Activated naive CD4-positive, alpha-beta T cell treated with anti-CD3 and anti-CD28 coated beads, Interleukin-2, amount 50 U/mL, for 72 hours (primary cell): ENCODE measurements at places on chromosomes 2 and 18.
A peak's percentile ranks its signal among the peaks of the same experiment; 100 is the strongest.

DNA sequence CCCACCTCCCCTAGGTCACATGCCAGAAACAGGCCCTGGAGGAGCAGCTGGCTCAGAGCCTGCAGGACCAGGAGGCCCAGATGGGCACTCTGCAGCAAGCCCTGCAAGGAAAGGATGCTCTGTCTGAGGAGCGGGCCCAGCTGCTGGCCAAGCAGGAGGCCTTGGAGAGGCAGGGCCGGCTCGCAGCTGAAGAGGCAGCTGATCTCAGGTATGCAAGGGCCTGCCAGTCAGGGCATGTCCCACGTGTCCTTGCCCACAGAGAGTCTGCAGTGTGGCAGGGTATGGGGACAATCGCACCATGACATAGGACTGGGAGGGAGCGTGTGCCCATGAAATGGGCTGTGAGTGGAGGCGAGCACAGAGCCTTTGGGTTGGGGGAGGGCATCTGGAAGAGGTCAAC lies 39.9 kb downstream of the CROCC2 start:
- DNase-seq = peak; percentile 40

GRCh38 chr18:35455926-35456763 lies 41.6 kb downstream of the INO80C start:
- DNase-seq = no peak

- DNase-seq = no peak
Measured at GRCh38 chr2:210964141-210964764, 407.9 kb downstream of the CPS1 start.

DNA sequence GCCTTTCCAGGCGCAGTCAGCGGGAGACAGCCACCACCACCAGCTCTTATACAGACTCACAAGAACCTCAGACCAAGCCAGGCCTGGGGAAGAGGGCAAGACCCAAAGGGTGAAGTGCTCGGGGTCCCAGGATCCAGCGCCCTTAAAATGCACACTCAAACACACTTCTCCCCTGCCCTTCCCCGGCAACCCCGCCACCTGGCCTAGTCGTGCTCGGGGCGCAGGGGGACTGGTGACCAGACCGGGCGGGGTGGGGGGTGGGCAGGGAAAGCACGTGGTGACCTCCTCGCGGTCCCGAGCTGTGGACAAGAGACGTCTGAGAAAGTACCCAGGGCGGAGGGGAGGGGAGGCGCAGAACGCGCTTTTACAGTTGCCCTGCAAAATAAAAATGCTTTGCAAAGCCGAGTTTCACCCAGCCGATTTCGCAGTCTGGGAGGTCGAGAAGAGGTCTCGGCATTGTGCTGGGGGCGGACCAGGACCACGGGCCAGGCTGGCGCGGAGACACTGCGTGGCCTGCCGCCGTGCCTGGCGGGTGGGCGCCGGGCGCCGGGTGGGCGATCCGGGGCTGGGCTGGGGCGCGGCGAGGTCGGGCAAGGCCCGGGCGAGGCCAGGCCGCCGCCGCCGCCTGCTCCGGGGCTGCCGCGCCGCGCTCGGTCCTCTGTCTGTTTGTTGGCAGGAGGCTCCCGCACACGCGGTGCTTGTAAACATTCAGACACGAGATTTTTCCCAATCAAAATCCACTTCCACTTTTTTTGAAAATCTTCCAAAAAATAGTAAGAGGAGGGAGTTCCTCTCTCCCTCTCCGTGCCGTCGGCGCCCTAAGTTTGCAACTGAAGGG lies 2.0 kb downstream of the BCL11A start:
- DNase-seq = no peak

GRCh38 chr18:75683426-75683825 lies 255.9 kb upstream of the SMIM21 start:
- DNase-seq = no peak

DNA sequence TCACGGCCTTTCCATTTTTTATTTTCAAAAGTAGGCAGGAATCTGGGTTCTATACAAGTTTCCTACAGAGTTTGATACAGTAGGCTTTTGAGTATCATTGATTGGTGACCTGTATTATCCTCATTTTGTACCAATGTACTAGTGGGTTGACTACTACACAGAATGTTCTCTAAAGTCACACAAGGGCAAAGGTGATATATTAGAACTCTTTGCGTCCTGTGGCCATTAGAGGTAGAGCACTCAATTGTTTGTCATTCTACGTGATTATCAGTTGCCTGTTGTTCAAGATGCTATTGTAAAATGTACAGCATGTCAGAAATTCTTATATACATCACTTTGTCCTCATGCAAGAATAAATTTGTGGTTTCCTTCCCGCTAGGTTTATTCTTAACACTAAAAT lies 24.8 kb downstream of the WDR75 start:
- no peak for DNase-seq

DNA sequence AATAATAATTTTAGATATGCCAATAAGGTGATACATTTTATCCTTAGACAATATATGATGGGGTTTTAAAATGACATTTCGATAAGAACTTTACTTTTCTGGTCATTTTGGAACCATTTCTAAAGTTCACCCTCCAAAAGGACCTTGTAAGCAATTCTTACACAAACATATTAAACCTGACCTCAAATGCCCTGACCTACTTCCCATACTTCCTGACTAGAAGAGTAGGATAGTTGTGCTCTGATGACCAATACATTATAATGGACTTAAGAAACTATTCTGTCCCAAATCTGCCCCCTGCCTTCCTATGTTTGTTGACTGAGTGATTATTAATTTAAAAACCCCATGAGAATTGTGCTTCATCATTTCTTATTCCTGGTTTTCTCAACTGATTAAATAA lies 24.6 kb downstream of the GCA start:
- no peak for DNase-seq

DNA sequence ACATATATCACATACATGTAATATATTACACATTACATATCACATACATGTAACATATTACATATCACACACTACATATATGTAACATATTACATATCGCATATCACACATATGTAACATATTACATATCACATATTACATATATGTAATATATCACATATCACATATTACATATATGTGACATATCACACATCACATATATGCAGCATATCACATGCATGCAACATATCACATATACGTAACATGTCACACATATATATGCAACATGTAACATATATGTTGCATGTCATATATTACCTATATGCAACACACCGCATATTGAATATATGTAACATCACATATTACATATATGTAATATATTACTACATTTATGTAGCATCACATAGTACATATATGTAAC lies 211.2 kb downstream of the ARL6IP6 start:
- no peak for DNase-seq

- peak; percentile 68 for DNase-seq
Measured at GRCh38 chr2:112690853-112691401, 29.9 kb upstream of the NT5DC4 start.

GRCh38 chr2:134395779-134396178 lies 141.9 kb downstream of the MGAT5 start:
- DNase-seq = no peak

GRCh38 chr2:3520591-3520990 lies 1.3 kb upstream of the ADI1 start:
- DNase-seq = no peak

DNA sequence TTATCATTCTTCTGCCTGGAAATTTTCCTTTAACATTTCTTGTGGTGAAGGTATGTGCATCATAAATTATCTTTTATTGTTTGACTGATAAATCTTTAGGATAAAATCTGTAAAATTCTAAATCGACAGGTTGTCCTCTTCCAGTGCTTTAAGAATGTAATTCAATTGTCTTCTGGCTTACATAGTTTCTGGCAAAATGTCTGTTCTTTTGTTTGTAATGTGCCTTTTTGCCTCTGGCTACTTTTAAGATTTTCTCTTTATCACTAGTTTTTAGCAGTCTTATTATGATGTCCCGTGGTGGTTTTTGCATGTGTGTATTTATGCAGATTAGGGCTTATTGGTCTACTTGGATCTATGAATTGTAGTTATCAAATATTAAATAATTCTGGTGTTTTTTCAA lies 203.6 kb upstream of the COPS8 start:
- DNase-seq = no peak

- no peak for DNase-seq
Measured at GRCh38 chr2:186256540-186256939, 229.5 kb upstream of the ZC3H15 start.

- DNase-seq = no peak
Measured at GRCh38 chr18:78792094-78792493, 187.5 kb upstream of the SALL3 start.

GRCh38 chr2:27606611-27607010 lies 22.2 kb downstream of the CCDC121 start:
- DNase-seq = no peak

GRCh38 chr2:28604284-28604843 lies 108.5 kb downstream of the PLB1 start:
- no peak for DNase-seq

- no peak for DNase-seq
Measured at GRCh38 chr2:2764739-2765138, 433.7 kb upstream of the MYT1L start.

GRCh38 chr2:99682275-99683060 lies 192.7 kb upstream of the REV1 start:
- no peak for DNase-seq
